ENCODE measurements at places on chromosomes 7 and 10.

DNA sequence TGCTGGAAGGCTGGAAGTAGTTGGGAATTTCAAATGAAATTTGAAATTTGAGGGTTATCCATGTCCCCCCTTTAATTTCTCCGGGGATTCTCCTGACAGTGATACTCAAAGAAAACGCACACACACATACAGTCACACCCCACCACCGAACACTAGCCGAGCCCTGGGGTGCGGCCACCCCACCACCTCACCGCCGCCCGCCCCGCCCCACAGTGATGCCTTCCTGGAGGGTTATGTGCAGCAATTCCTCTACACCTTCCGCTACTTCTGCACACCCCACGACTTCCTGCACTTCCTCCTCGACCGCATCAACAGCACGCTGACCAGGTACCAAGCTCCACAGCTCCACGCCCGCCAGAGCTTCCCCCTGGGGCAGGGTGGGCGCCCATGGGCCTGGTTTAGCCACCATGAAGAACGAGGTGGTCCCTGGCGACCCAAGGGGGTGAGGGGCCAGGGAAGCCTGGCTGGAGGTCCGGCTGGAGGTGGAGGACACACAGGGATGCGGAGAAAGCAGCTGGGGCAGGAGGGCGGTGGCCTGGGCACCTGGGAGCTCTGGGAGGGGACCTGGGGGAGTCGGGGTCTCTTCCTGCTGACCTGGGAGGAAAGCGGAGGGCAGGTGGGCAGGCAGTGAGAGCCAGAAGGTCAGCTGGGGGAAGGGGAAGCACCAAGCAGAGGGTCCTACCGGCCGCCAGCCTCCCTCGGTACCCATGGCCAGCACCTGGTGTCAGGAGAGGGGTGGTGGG is 19.4 kb upstream of the UTF1 start:
- DNase-seq, result no peak

DNA sequence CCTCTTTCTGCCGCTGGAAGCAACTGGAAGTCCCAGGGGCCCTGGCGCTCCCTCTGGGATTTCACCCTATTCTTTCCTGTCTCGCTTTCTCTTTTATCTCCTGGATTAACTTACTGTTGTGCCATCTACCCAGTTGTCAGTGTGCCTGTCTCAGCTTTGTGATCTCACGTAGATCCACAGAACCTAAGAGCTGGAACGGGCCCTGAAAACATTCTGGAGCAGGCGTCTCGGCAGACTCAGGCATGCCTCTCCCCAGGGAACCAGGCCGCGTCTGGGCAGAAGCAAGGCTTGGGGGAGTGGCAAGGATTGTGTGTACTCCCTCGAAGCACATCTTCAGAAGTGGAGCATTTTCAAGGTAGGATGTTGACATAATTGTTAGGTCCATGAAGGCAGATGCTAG is 87.2 kb downstream of the KCNMA1 start:
- DNase-seq, result no peak

DNA sequence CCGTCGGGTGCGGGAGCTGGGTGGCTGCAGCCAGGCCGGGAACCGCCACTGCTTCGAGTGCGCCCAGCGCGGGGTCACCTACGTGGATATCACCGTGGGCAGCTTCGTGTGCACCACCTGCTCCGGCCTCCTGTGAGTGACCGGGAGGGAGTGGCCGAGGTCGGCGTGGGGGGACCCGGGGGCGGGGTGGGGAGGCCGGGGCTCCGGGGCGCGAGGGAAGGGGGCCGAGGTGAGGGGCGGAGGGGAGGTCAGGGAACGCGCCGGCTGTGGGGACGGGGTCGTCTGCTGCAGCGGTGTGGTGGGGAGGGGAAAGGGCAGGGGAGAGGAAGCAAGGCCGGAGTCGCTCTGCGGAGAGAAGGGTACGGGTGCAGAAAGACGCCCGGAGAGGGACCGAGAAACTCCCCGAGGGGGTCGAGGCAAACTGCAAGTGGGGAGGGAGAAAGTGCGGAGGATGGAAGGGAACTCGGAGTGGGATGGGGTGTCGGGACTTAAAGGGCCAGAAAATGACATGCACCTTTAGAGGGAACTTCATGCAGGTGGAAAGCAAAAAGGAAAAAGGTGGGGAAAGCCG is 518 bp downstream of the AGFG2 start:
- DNase-seq, result no peak

DNA sequence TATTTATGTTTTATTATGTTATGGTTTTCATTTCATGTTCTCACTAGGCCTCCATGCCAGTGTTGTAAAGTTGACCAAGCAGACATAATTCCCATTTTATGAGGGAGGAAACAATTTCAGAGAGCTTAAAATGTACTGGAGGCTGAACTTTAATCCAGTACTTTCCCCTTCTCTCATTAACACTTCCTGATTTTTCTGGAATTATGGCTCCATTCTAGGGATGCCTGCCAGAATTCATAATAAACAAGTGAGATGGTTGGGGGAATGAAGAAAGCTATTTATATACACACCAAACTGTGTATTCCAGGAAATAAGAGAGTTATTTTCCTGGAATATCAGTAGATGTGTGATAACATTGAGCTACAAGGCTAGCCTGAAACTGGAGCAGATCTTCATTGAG is 6.9 kb downstream of the TMEM236 start:
- DNase-seq, result no peak

GRCh38 chr10:51907361-51907760 is 208.0 kb upstream of the CSTF2T start:
- no peak for DNase-seq

GRCh38 chr10:62354916-62355315 is 19.3 kb upstream of the ZNF365 start:
- no peak for DNase-seq

GRCh38 chr7:108568801-108569380 is 615 bp downstream of the THAP5 start:
- no peak for DNase-seq

GRCh38 chr7:111272092-111272491 is 181.2 kb downstream of the LRRN3 start:
- no peak for DNase-seq

DNA sequence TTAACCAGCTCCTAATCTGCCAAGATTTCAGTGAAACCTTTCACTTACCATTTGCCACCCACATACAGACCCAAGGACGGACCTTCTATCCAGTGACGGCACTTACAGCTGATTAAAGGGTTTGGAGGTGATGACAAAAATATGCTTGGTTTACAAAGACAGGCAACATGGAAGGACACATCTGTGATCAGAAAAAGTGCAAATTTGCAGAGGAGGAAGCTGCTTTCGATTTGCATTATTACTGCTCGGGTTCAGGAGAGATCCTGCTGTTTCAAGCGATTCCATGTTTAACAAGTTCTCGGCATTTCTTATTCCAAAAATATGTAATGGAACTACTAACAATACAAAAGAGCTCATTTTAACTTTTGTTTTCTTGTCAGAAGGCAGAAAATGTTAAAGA is 109.0 kb downstream of the JAZF1 start:
- no peak for DNase-seq

- no peak for DNase-seq
These were observed 263.0 kb upstream of the ZWINT start for GRCh38 chr10:56624082-56624481.
